ENCODE measurements at places on chromosomes 13 and 19. TPM values are rescaled to one million over a fixed set of nuclear protein-coding genes. Genes with fewer than 3 reads are reported as not detected.

DNA sequence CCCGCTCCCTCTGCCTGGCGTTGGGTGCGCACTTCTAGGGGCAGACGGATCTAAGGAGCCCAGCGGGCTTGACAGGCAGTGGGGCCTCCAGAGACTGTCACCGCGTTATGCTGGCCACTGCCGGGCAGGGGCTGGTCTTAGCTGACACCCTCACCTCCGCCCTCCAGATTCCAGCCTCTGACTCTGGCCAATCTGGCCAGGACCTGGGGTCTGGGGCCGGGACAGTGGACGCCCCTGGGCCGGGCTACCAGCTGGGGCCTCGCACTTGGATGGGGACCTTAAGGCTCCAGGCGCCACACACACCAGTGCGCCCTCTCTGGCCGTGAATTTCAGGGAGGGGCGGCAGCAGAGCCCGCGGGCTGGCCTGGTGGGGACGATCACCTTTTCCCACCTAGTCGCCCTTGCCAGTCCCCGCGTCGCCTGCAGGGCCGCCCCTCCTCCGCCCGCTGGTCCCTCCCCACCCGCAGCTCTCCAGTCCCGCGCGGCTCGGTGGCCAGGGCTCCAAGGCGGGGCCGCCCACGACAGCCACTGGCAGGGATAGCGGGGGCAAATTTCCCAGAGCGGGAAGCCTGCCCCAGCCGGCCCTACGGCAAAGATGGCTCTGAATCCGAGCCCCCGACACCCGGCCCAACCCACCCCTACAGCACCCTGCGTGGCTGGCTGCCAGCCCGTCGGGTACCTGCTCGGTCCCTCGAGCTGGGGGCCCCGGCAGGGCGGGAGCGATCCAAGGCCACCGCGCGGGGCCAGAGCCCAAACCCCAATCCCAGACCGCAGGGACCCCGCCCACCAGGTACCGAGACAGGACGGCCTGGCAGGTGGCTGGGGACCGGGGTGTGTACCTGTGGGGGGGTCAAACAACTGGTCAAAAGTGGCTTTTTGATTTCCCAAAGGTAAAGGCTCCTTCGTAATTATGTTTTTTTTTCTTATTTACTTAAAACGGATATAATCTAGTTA is 6.1 kb upstream of the ZNF98 start:
- H3K4me3 ChIP-seq, result no peak overlapping the region
- H3K27me3 ChIP-seq, result no peaks in the 10 kb centered on the region
- H3K4me1 ChIP-seq, result no peaks in the 10 kb centered on the region
- no peaks in the 10 kb centered on the region for H3K36me3 ChIP-seq
- no peak overlapping the region for H3K27ac ChIP-seq
- no peak for DNase-seq

DNA sequence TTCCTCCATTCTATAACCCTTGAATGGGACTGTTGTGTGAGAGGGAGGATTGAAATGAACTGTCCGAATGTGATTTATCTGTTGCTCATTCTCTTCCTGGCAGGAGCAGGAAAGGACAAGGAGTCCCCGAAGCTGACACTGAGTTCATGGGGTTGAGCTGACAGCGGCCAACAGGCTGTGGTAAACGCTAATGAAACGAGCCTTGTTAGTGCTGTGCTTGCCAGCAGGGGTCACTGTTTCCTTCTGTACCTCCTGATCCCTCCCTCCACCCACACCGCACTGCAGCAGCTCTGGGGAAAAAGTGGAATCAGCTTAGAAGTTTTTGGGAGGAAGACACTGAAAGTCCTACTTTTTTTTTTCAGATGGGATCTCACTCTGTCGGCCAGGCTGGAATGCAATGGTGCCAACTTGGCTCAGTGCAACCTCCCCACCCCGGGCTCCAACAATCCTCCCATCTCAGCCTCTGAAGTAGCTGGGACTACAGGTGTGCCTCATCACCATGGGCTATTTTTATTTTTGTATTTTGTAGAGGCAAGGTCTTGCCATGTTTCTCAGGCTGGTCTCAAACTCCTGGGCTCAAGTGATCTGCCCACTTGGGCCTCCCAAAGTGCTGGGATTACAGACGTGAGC is 6.7 kb upstream of the ZNF761 start:
- no peaks in the 10 kb centered on the region for H3K36me3 ChIP-seq
- H3K4me3 ChIP-seq, result no peak overlapping the region
- peak; percentile 66 for DNase-seq
- peaks cover 5% of the 10 kb centered on the region for H3K27me3 ChIP-seq

OR7A17 gene
- not detected for polyA plus RNA-seq

DNA sequence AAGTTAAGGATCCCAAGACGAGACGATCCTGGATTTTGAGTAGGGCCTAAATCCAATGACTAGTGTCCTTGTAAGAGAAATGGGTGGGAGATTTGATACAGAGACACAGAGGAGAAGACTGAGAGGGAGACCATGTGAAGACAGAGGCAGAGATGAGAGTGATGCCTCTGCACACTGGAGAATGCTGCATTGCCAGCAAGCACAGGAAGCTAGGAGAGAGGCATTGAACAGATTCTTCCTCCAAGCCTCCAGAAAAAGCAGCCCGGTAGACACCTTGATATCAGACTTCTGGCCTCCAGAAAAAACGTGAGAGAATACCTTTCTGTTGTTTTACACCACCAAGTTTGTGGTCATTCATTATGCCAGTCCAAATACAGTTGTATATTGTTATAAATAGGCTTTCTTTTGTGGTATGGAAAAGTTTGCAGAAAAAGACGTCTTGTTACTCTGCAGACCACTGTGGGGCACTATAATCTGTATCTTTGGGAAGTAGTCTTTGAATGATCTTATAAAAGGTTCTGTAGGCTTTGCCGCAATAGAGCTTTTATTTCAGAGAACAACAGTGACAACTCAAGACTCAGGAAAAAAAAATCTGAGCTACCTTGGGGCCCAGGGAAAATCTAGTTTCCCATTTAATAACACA is 17.9 kb upstream of the RFC3 start:
- H3K36me3 ChIP-seq, result no peaks in the 10 kb centered on the region
- H3K27me3 ChIP-seq, result peaks cover 5% of the 10 kb centered on the region
- no peaks in the 10 kb centered on the region for H3K4me1 ChIP-seq
- H3K27ac ChIP-seq, result no peak overlapping the region

- H3K36me3 ChIP-seq, result peaks cover 20% of the 10 kb centered on the region
- H3K4me1 ChIP-seq, result no peaks in the 10 kb centered on the region
These were observed 6.9 kb downstream of the HAUS5 start for GRCh38 chr19:35619290-35619923.

DNA sequence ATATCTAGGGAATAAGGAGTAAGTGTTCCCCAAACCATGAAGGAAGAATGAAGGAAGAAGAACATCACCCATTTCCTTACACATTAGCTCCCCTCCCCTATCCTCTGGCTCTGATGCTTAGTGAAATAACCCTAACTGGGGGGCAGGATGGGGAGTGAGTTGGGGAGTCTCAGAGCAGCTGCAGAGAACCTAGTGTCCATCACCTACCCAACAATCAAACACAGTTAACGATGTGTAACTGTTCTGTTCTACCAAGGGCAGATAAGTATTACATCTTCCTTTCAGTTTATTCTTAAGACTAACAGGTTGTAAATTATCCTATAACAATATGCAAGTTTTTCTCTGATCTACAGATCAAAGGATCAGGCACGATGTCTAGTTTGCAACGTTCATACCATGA is 12.8 kb downstream of the ELF1 start:
- H3K27me3 ChIP-seq, result no peaks in the 10 kb centered on the region
- peak overlapping the region; percentile 92 for H3K27ac ChIP-seq
- H3K36me3 ChIP-seq, result no peaks in the 10 kb centered on the region
- peaks cover 98% of the 10 kb centered on the region for H3K4me1 ChIP-seq

GRCh38 chr19:35429698-35430408 is 18.2 kb upstream of the FFAR2 start:
- peaks cover 4% of the 10 kb centered on the region for H3K27me3 ChIP-seq
- no peak for DNase-seq
- H3K27ac ChIP-seq, result no peak overlapping the region
- H3K4me3 ChIP-seq, result no peak overlapping the region
- no peaks in the 10 kb centered on the region for H3K36me3 ChIP-seq

GRCh38 chr19:9151367-9151766 is 11.2 kb downstream of the ZNF317 start:
- H3K27ac ChIP-seq, result peak overlapping the region; percentile 41
- H3K36me3 ChIP-seq, result peaks cover 10% of the 10 kb centered on the region

DNA sequence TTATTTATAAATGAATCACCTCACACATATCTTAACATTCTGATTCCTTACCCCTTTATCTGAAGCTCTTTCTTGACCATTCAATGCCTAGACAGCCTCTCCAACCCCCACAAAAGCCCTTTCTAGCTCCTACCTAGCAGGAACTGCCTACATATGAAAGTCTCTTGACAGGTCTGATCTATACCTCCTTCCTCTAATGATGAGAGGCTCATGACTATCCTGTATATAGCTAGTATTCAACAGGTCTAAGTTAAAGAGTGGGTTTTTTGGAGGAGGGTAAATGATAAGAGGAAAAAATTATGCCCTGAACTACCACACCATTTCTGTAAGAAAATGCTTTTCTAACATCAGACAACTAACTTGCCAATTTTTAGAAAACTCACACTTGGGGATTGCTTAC is 47.0 kb downstream of the RBM26 start:
- peaks cover 2% of the 10 kb centered on the region for H3K27me3 ChIP-seq
- H3K4me3 ChIP-seq, result no peak overlapping the region
- H3K36me3 ChIP-seq, result peaks cover 10% of the 10 kb centered on the region
- H3K27ac ChIP-seq, result no peak overlapping the region
- DNase-seq, result no peak
- peaks cover 3% of the 10 kb centered on the region for H3K4me1 ChIP-seq

GRCh38 chr13:65260946-65261891 is 1968.9 kb downstream of the PCDH9 start:
- H3K4me3 ChIP-seq, result peak overlapping the region; percentile 71
- no peak for DNase-seq
- H3K36me3 ChIP-seq, result no peaks in the 10 kb centered on the region
- peaks cover 15% of the 10 kb centered on the region for H3K4me1 ChIP-seq
- no peak overlapping the region for H3K27ac ChIP-seq

- H3K27me3 ChIP-seq, result no peaks in the 10 kb centered on the region
- no peaks in the 10 kb centered on the region for H3K36me3 ChIP-seq
- no peak overlapping the region for H3K27ac ChIP-seq
- H3K4me3 ChIP-seq, result no peak overlapping the region
These were observed 652.2 kb upstream of the PCDH20 start for GRCh38 chr13:62067821-62068220.

DNA sequence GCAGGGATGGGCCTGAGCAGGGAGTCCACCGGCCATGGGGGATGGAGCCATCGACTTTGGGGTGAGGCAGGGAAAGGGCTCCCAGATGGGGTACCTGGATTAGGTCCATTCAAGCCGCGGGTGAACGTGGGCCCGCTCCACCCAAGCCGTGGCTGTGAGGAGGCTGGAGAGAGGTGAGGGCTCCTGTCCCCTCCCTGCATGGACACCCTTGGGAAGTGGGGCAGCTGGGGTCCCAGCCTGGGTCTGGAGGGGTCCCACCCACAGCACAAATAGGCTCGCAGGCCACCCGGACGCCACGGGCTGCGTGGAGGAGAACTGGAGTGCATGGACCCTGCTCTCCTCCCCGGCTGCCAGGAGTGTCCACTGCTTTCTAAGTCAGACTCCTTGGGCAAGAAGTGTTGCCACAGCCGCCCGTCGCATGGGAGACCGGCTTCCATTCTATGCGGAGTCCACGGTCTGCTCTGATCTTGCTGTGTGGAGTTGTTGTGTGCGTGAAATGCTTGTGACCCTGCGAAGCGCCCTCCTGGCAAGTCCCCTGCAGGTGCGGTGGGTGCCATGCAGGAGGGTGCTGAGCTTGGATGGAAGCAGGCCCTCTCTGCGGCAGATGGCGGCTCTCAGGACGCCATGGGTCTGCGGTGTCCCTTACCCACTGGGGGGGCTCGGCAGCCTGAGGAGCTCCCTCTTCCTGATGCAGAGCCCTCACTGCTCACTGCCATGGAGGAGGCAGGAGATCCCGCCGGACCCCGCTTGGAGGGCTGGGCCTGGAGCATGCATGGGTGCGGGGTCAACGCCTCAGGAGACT is 2.0 kb downstream of the DAZAP1 start:
- H3K4me1 ChIP-seq, result peaks cover 64% of the 10 kb centered on the region
- H3K4me3 ChIP-seq, result peak overlapping the region; percentile 94
- peaks cover 35% of the 10 kb centered on the region for H3K27me3 ChIP-seq
- peak overlapping the region; percentile 96 for H3K27ac ChIP-seq
- no peak for DNase-seq

DNA sequence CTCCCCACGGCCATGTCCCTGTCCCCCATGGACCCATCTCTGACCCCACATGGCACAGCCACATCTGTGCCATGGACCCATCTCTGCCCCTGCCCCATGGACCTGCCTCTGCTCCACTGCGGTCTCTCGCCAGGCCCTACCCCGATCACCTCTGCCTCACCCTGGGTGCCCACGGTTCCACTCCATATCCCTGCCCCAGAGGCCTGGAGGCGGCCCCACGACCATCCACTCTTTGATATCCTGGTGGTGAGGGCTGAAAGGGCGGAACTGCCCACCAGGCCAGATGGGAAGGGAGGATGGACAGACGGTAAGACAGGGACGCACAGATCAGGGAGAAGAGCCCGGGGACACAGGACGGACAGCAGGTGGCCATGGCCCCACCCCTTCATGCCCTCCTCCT is 327 bp downstream of the PTGER1 start:
- peaks cover 32% of the 10 kb centered on the region for H3K27me3 ChIP-seq
- peak overlapping the region; percentile 56 for H3K27ac ChIP-seq
- H3K4me1 ChIP-seq, result peaks cover 47% of the 10 kb centered on the region
- no peak for DNase-seq
